ENCODE measurements at places on chromosomes 5 and 9. TPM values are rescaled to one million over a fixed set of nuclear protein-coding genes. Genes with fewer than 3 reads are reported as not detected.

The ELAVL2 gene
- total RNA-seq = not detected

The OR1J2 gene
- total RNA-seq = not detected

The XRCC4 gene
- total RNA-seq = 20.5 TPM

The MYOT gene
- not detected for total RNA-seq

The ECM2 gene
- total RNA-seq = 1.5 TPM

The SLC6A18 gene
- total RNA-seq = not detected

The DOLPP1 gene
- total RNA-seq = 25.3 TPM

The ARHGEF37 gene
- total RNA-seq = 0.44 TPM

All from placental pericyte (primary cell).